ENCODE measurements at places on chromosomes 16 and 17. TPM values are rescaled to one million over a fixed set of nuclear protein-coding genes. Genes with fewer than 3 reads are reported as not detected.

Gene VMO1
- total RNA-seq, result not detected

Gene KRT9
- not detected for total RNA-seq

Gene GPS2
- total RNA-seq, result 115 TPM

Gene TBC1D3B
- 8.3 TPM for total RNA-seq

Gene TM4SF5
- not detected for total RNA-seq

Gene PSME3
- 141 TPM for total RNA-seq

Gene LGALS3BP
- total RNA-seq, result 3.5 TPM

Gene MPHOSPH6
- 22.2 TPM for total RNA-seq

Gene TBC1D3C
- total RNA-seq, result 4.6 TPM

Gene KCNJ12
- not detected for total RNA-seq

DNA sequence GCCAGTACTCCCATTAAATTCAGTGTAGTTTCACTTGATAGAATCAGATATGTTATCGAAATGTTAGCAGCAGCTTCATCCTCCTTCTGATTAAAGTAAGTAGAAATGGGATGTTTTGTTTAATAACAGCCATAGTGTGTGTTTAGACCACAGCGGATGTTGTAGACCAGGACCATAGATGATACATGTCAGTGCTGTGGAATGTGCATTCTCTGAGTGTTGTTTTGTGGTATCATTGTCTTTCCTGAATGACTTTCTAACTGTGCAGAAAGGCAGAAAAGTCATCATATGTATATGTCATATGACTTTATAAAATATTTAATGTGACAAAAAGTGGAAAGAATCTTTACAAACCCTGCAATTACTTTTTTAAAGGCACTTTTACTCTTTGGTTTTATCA lies 55.6 kb downstream of the CYLD start:
- H3K27ac ChIP-seq, result no peak overlapping the region
- peaks cover 82% of the 10 kb centered on the region for H3K36me3 ChIP-seq
- H3K4me3 ChIP-seq, result no peak overlapping the region
- no peaks in the 10 kb centered on the region for H3K4me1 ChIP-seq
- no peak for DNase-seq

DNA sequence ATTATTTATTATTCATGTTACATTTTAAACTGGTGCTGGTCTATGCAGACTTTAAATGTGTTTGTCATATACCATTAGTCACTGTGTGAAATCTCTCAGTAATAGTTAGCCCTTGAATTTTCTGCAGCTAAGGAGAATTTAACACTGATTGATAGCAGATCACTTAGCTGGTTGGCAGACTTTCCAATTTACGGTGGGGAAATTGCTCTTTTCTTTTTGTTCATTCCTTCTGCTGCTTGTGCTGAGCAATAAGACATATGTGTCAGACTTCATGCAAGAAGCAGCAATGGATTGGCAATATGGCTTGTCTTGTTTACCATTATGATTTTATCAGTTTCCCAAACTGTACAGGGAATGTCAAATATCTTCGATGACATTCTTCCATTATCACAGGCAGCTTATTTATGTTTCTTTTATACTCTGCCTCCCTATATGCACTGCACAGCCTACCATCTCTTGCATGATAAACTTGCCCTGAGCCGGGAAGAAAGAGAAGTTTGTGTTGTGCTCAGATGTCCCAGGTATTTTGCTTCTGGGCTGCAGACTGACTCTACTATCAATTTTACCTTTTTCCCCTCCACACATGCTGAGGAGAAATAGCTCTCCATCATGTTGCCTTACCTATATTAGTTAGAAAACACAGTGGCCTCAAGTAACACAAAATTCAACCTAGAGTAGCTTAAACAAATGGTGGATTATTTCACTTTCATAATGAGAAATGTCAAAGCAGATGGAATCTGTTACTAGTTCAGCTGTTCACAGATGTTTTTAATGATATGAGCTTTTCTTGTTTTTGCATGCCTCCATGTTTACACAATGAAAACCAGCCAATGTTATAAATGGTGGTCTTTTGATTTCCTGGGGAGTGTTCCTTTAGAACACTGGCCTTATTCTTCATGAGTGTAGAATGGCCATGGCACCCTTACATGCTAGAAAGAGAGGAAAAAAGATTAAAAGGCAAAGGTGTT lies 968.1 kb upstream of the GOT2 start:
- DNase-seq, result no peak
- no peaks in the 10 kb centered on the region for H3K27me3 ChIP-seq
- no peaks in the 10 kb centered on the region for H3K4me1 ChIP-seq

GRCh38 chr17:2138318-2138717 lies 83.4 kb downstream of the HIC1 start:
- peaks cover 13% of the 10 kb centered on the region for H3K36me3 ChIP-seq
- H3K4me3 ChIP-seq, result peak overlapping the region; percentile 52
- no peak for DNase-seq
- peak overlapping the region; percentile 84 for H3K27ac ChIP-seq

GRCh38 chr16:75372236-75372856 lies 61.0 kb downstream of the CFDP1 start:
- H3K27ac ChIP-seq, result no peak overlapping the region
- H3K27me3 ChIP-seq, result peaks cover 44% of the 10 kb centered on the region
- H3K4me3 ChIP-seq, result no peak overlapping the region
- no peaks in the 10 kb centered on the region for H3K4me1 ChIP-seq

GRCh38 chr16:87061243-87061920 lies 255.8 kb downstream of the C16orf95 start:
- H3K27ac ChIP-seq, result no peak overlapping the region
- no peak overlapping the region for H3K4me3 ChIP-seq
- H3K36me3 ChIP-seq, result no peaks in the 10 kb centered on the region
- H3K4me1 ChIP-seq, result peaks cover 28% of the 10 kb centered on the region
- no peak for DNase-seq

DNA sequence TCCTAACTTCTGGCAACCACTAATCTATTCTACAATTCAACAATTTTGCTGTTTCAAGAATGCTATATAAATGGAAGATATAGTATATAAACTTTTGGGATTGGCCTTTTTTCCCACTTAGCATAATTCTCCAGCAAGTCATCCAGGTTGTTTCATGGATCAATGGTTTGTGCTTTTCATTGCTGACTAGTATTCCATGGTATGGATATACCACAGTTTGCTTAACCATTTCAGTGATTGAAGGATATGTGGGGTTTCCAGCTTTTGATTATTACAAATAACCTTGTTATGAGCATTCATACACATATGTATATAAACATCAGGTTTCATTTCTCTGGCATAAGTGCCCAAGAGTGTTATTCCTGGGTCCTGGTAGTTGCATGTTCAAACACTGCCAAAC lies 2.1 kb upstream of the FAM83G start:
- H3K4me1 ChIP-seq, result peaks cover 25% of the 10 kb centered on the region
- H3K27me3 ChIP-seq, result no peaks in the 10 kb centered on the region
- H3K4me3 ChIP-seq, result no peak overlapping the region
- no peak for DNase-seq
- H3K36me3 ChIP-seq, result peaks cover 5% of the 10 kb centered on the region
- H3K27ac ChIP-seq, result no peak overlapping the region

- DNase-seq, result no peak
- H3K36me3 ChIP-seq, result no peaks in the 10 kb centered on the region
- H3K27me3 ChIP-seq, result peaks cover 15% of the 10 kb centered on the region
- no peak overlapping the region for H3K4me3 ChIP-seq
- H3K4me1 ChIP-seq, result no peaks in the 10 kb centered on the region
Observed at GRCh38 chr16:1076801-1077576, 4.4 kb downstream of the SSTR5 start.

DNA sequence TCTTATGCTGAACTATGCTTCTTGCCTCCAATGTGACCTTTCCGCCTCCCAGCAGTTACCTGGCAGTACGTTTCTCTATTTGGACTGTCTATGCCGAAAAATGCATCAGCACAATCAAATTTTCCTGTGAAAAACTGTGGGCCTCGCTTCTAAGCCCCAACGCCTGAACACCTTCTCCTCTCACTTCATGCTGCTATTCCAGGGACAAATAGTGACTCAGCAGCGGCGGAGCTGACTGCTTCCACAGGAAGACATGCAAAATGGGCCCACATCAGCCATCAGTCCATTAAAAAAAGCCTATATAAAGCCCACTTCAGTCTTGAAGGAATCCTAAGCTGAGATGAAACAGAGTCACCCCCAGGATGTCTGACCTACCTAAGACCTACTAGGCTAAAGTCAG lies 10.5 kb upstream of the PIP4K2B start:
- H3K4me1 ChIP-seq, result peaks cover 3% of the 10 kb centered on the region
- no peaks in the 10 kb centered on the region for H3K27me3 ChIP-seq
- no peak for DNase-seq
- H3K27ac ChIP-seq, result no peak overlapping the region

GRCh38 chr17:36074365-36074764 lies 10.3 kb downstream of the CCL18 start:
- no peak for DNase-seq
- H3K36me3 ChIP-seq, result no peaks in the 10 kb centered on the region
- H3K4me3 ChIP-seq, result no peak overlapping the region
- H3K27me3 ChIP-seq, result peaks cover 4% of the 10 kb centered on the region
- H3K4me1 ChIP-seq, result peaks cover 12% of the 10 kb centered on the region

DNA sequence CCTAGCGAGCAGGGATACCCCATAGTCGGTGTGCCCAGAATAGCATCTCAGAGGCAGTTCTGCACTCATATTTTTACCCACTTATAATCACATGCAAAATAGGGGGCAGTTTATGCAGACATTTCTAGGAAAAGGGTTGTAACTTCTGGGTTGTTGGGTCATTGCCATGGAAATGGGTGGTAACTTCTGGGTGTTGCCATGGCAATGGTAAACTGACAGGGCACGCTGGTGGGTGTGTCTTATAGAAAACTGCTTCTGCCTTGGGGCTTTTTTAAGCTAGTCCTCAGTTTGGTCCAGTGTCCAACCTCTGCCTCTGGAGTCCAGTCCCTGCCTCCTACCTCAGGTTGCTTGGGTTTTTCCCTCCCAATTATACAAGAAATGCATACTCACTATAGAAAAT lies 7.4 kb upstream of the SPAG9 start:
- H3K27me3 ChIP-seq, result no peaks in the 10 kb centered on the region
- no peaks in the 10 kb centered on the region for H3K36me3 ChIP-seq
- H3K27ac ChIP-seq, result no peak overlapping the region
- no peak overlapping the region for H3K4me3 ChIP-seq
- H3K4me1 ChIP-seq, result no peaks in the 10 kb centered on the region
- DNase-seq, result no peak

- H3K27me3 ChIP-seq, result no peaks in the 10 kb centered on the region
- H3K4me3 ChIP-seq, result no peak overlapping the region
- peaks cover 5% of the 10 kb centered on the region for H3K4me1 ChIP-seq
- no peak overlapping the region for H3K27ac ChIP-seq
- peaks cover 69% of the 10 kb centered on the region for H3K36me3 ChIP-seq
Observed at GRCh38 chr17:4208238-4208637, 55.5 kb downstream of the ANKFY1 start.

- no peak overlapping the region for H3K4me3 ChIP-seq
- no peaks in the 10 kb centered on the region for H3K36me3 ChIP-seq
- H3K4me1 ChIP-seq, result no peaks in the 10 kb centered on the region
- no peaks in the 10 kb centered on the region for H3K27me3 ChIP-seq
- no peak for DNase-seq
Observed at GRCh38 chr16:78240459-78241222, 141.2 kb downstream of the WWOX start.

GRCh38 chr16:14015948-14016347 lies 55.2 kb upstream of the MRTFB start:
- H3K4me3 ChIP-seq, result no peak overlapping the region
- no peak for DNase-seq
- no peak overlapping the region for H3K27ac ChIP-seq
- H3K27me3 ChIP-seq, result peaks cover 10% of the 10 kb centered on the region

DNA sequence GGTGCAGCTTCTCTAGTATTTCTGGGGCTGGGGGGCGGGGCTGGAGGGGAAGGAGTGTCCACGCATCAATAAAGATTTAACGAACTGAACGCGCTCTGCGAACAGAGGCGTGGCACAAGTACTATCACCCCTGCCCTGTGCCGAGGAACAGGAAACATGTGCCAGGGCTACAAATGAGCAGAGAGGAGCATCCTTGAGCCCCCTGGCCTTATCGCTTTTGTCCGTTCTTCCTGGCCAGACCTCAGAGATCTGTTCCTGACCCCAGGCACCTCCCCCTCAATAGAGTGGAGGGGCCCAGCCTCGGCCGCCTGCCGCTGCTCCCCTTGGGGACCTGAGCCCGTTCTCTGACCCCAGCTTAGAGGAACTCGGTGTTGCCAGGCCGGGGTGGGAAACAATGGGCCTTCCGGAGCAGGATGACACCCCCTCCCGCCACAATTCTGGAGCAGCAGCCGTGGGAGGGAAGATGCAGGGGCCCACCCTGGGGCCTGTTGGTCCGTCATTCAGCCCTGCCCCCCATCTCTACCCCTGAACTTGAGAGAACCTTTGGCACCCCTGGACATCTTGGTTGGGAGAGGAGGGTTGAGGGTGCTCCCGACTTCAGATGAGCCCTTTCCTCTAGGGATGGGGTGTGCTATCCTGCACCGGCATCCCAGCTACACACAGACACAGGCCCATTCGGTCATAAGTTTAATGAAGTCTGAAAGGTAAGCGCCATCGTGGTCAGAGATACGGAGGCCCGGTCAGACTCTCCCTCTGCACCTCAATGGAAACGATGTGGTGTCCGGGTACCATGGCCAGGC lies 1.1 kb downstream of the NAA38 start:
- H3K4me1 ChIP-seq, result peaks cover 14% of the 10 kb centered on the region
- peak; percentile 23 for DNase-seq
- peaks cover 36% of the 10 kb centered on the region for H3K36me3 ChIP-seq
- H3K4me3 ChIP-seq, result no peak overlapping the region
- no peaks in the 10 kb centered on the region for H3K27me3 ChIP-seq

- no peaks in the 10 kb centered on the region for H3K4me1 ChIP-seq
- H3K36me3 ChIP-seq, result peaks cover 7% of the 10 kb centered on the region
- DNase-seq, result no peak
Observed at GRCh38 chr17:55155856-55156560, 108.8 kb upstream of the HLF start.

- no peak overlapping the region for H3K4me3 ChIP-seq
- no peak for DNase-seq
- no peaks in the 10 kb centered on the region for H3K36me3 ChIP-seq
Observed at GRCh38 chr17:74410001-74410443, 21.9 kb upstream of the GPRC5C start.

- DNase-seq, result no peak
- no peak overlapping the region for H3K27ac ChIP-seq
- no peaks in the 10 kb centered on the region for H3K36me3 ChIP-seq
- peaks cover 52% of the 10 kb centered on the region for H3K4me1 ChIP-seq
Observed at GRCh38 chr16:88793251-88793954, 8.4 kb upstream of the PIEZO1 start.

- no peak overlapping the region for H3K27ac ChIP-seq
- H3K4me1 ChIP-seq, result peaks cover 28% of the 10 kb centered on the region
- H3K36me3 ChIP-seq, result peaks cover 65% of the 10 kb centered on the region
- no peak for DNase-seq
Observed at GRCh38 chr17:62052765-62053338, 12.2 kb downstream of the MED13 start.

- H3K27me3 ChIP-seq, result peaks cover 17% of the 10 kb centered on the region
- H3K4me1 ChIP-seq, result peaks cover 38% of the 10 kb centered on the region
- no peak overlapping the region for H3K27ac ChIP-seq
- H3K4me3 ChIP-seq, result no peak overlapping the region
Observed at GRCh38 chr16:3026609-3027488, 3.0 kb downstream of the THOC6 start.

Data from activated B cell treated with CpG ODN at 0.5 μM for 24 hours (primary cell).